Activated CD8-positive, alpha-beta T cell treated with anti-CD3 and anti-CD28 coated beads for 36 hours (primary cell): ENCODE measurements at places on chromosomes 1 and 21. TPM values are rescaled to one million over a fixed set of nuclear protein-coding genes. Genes with fewer than 3 reads are reported as not detected.

GRCh38 chr1:14520514-14521163 lies 77.8 kb upstream of the KAZN start:
- DNase-seq = no peak

DNA sequence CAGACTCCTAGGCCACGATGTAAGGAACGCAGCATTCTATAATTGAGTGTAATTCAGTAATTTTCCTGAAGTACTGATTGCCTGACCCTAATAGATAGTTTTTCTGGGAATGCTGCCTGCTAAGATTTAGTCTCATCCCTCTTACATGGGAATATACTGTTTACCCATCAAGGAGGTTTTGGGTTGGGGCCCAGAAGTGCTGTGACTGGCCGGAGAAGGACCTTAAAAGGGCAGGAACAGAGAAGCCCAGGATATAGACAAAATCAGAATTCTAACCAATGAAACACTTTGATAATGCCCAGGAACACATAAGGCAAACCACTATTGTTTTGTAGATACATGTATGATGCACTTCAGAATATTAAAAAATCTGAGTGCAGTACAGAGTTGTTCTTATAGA lies 111.6 kb downstream of the RGS2 start:
- DNase-seq = no peak

GRCh38 chr1:164635803-164636731 lies 77.1 kb downstream of the PBX1 start:
- no peak for DNase-seq

GRCh38 chr21:36431252-36431651 lies 46.1 kb downstream of the CHAF1B start:
- no peak for DNase-seq

- peak; percentile 63 for DNase-seq
Observed at GRCh38 chr1:152347116-152347728, 12.6 kb downstream of the FLG2 start.

DNA sequence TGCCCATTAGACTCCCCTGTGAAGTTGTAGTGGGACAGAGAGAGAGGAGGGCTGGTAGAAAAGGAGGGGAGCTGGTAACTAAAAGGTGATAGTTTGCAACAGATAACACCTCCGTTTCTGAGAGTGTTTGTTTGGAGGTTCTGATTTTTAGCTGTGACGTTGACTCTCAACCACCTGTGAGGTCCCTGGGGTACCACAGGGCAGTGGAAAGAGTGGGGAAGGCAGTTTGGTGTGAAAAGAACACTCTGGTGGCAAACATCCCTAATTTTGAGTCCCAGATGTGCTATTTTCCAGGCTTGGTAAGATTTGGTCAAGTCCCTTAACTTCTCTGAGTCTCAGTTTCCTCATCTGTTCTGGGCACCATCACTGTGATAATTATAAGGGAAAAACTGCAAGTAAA lies 29.3 kb downstream of the RAB3B start:
- DNase-seq = no peak

DNA sequence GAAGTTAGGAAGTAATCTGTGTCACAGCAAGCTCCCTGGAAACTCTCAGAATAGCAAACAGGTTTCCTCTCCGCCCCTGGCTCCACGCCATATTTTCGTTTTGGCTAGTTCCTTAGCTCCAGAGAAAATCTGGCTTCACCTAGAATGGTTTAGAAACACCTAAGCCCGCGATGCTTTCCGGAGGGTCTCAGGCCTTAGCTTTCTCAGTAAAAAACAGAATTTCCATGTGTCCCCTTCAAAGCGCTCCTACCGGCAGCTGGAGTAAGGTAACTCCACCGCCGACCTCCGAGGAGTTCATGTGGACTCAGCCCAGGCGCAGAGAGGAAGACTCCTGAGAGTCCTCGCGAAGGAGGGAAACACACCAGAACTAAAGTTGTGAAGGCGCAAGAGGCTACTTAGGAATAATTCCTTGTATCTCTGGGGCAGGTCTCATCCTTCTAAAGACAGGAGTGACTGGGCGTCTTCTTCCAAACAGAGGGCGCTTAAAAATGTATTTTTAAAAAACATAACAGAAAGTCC lies 406 bp downstream of the KIAA0040 start:
- peak; percentile 56 for DNase-seq

- peak; percentile 94 for DNase-seq
Observed at GRCh38 chr1:53182111-53182593, 14.5 kb upstream of the CPT2 start.

GRCh38 chr1:204202481-204202880 lies 6.2 kb upstream of the KISS1 start:
- no peak for DNase-seq

DNA sequence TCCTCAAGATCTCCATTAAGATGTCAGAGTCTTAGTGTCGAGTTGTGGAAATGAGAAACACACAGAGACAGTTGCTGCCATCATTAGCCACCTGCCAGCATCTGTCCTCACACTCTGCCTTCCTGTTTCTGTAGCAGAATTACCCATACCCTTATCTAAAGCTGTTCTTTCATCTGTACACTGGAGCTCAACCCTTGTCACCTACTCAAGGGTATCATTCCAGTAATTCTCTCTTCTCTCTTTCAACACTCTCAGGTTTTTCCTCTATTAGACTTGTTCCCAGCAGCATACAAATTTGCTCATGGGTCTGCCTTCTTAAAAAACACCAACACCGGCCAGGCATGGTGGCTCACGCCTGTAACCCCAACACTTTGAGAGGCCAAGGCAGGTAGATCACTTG lies 27.4 kb upstream of the RNF2 start:
- no peak for DNase-seq

DNA sequence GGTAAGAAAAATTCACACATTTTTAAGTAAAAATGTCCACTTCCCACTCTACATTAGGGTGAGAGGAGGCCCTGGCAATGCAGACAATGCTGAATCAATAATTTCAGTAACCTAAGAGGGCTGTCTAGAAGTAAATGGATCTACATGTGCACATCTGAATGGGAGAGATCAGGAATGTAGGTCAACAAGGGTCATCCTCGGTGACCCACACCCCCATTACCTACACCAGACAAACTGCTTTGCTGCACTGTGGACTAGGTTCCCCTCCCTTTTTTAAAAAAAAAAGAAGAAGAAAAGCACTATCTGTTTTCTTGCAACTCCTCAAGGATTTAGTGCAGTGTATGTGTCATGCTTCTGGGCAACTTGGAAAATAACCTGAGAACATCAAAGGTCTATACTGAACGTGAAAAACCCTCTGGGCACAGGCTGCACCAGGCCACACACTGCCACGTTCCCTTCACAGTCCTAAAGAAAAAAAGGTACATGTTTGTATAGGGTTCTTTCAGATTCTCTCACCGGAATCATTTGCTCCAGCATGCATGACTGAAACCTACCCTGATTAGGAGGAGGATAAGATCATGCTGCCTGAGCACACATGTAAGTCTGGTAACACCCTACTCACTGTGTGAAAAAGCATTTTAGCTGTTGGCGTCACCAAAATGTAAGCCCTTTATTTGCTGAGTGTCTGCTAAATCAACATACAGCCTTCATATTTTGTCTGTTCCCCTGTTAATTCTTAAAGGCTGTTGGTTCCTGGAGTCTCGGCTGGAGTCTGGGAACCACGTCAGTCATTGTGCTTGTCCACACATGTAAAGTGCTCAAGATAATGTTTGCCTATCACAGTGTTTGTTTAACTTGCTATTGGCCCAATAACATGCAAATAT lies 341.0 kb downstream of the SMYD3 start:
- no peak for DNase-seq

DNA sequence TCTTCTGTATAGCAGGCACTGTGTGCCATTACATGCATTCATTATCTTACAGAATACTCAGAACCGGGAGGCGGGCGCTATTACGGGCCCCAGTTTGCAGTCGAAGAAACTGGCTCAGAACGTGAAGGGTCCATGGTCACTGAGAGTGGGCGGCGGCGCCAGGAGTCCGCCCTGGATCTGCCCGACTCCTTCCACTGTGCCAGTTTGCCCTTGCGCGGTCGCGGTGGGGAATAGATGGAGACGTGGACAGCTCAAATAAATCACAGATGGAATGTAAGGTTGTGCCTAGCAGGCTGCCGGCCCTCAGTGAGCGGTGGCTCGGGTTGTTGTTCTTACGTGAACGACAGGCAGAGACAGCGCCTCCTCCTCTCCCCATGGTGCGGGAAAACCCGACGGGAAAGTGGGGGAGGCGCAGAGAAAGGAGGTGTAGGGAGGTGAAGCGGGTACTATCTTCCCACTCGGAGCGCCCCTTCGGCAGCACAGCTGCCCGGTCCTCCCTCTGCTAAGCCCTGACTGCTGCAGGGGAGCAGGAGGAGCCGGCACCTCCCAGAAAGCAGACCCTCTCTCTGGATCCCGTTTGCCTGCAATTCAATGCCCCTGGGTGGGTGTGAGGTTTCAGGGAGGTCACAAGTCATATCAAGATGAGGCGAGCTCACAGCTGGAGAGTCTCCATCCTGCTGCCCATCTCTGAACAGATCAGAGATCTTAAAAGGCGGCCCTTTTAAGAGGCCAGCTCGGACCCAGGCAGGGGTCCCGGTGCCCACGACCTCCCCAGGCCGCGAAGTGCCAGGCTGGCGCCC lies 1.1 kb downstream of the COL9A2 start:
- peak; percentile 48 for DNase-seq

GRCh38 chr1:18175051-18175450 lies 67.5 kb downstream of the IGSF21 start:
- no peak for DNase-seq

GRCh38 chr1:117812869-117813511 lies 116.4 kb downstream of the GDAP2 start:
- DNase-seq = no peak

GRCh38 chr1:33455539-33456501 lies 16.6 kb upstream of the ZSCAN20 start:
- DNase-seq = peak; percentile 67

DNA sequence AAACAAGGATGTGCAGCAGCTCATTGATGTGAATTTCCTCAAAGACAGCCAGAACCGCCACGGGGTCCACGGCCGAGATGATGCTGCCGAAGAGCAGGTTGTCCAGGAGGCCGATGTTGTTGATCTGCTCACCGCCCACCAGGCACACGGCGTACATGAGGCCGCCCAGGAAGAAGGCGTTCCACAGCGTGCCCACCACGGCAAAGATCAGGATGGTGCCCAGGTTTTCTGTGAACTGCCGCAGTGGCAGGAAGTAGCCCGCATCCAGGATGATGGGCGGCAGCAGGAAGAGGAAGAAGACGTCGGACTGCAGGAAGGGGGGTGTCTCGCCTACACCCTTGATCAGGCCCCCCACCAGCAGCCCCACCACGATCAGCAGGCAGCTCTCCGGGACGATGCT lies 41.1 kb downstream of the SLC9A1 start:
- peak; percentile 57 for DNase-seq

DNA sequence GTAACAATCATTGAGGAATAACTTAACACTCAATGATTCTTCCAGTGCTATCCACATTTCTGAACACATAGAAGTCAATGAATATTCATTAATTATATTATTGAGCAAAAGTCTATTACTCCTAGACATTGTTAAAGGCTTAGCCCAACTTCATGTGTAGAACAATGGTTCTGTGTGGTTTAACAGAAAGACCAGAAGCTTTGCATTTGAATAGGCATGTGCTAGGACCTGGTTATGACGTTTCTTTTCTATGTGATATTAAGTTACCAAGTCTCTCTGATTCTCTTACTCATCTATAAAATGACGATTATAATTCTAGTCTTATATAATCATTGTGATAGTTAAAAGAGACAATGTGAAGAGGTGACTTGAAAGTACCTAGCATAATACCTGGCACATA lies 5.2 kb downstream of the NTMT2 start:
- DNase-seq = no peak

DNA sequence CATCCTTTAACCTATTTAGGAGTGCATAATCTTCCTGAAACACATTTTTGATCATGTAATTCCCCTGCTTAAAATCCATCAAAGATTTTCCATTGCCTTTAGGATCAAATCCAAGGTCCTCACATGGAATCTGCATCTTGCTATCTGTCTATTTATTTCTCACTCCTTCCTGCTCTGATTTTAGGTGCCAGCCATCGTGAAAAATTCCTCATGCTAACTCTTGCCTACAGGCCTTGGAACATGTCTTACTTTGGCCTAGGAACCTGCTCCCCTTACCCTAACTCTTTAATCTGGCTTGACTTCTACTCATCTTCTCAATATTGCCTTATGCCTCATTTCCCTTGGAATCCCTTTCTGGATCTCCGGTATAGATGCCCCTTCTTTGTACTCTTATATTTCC lies 1074.3 kb downstream of the TTLL7 start:
- DNase-seq = no peak

DNA sequence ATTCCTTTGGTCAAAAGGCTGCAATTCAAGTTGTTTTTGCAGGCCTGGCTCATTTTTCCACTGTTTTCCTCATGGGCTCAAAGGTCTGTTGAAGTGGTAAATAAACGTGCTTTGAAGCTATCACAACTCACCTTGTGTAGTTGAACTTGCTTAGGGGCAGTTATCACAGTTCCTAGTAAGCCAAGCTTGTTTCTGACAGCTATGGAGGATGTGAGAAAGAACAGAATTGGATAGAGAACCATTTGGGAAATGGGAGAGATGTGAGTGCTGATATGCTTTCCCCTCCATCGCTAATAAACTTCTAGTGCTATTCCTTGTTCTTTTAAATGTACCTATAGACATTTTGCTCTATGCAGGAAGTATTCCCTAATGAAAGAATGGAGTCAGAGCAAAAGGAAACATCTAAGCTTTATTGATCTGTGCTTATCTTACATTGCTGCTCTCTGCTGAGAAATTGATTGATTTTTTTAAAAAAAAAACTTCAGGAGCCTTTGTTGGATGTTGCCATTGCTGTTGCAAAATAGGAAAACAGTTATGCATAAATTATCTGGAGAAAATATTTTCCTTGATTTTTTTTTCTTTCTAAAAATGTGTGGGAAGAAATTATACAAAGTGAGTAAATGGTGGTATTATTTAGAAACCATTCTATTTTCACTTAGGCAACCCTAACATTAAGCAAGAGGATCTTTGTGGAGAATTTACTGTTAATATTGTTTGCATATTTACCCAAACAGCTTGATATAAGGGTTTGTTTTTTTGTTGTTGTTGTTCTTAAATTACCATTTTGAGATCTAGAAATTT lies 118.2 kb downstream of the MAGI3 start:
- DNase-seq = no peak

- DNase-seq = peak; percentile 87
Observed at GRCh38 chr1:91803847-91804545, 82.0 kb downstream of the TGFBR3 start.

GRCh38 chr1:203199816-203200571 lies 13.5 kb upstream of the CHI3L1 start:
- no peak for DNase-seq

DNA sequence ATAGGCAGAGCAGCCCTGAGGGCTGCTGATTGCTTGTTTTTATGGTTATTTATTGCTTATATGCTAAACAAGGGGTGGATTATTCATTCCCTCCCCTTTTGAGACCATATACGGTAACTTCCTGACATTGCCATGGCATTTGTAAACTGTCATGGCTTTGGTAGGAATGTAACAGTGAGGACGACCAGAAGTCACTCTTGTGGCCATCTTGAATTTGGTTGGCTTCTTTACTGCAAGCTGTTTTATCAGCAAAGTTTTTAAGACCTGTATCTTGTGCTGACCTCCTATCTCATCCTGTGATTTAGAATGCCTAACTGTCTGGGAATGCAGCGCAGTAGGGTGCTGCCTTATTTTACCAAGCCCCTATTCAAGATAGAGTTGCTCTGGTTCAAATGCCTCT lies 531.8 kb upstream of the PRMT6 start:
- DNase-seq = no peak

FNDC10 gene
- 3.6 TPM for total RNA-seq

VPS72 gene
- 47.4 TPM for total RNA-seq

RHBG gene
- total RNA-seq = not detected

RAD54L gene
- 64.6 TPM for total RNA-seq

LRRC53 gene
- not detected for total RNA-seq

AMPD1 gene
- not detected for total RNA-seq

SOX13 gene
- total RNA-seq = 1.7 TPM

PCP4 gene
- not detected for total RNA-seq

IFNLR1 gene
- total RNA-seq = 4.8 TPM

ZNF683 gene
- total RNA-seq = 0.69 TPM
